T follicular helper cell (primary cell): ENCODE measurements at places on chromosomes 16 and 17.

GRCh38 chr17:45696442-45696841 is 87.7 kb upstream of the CRHR1 start:
- DNase-seq, result no peak

DNA sequence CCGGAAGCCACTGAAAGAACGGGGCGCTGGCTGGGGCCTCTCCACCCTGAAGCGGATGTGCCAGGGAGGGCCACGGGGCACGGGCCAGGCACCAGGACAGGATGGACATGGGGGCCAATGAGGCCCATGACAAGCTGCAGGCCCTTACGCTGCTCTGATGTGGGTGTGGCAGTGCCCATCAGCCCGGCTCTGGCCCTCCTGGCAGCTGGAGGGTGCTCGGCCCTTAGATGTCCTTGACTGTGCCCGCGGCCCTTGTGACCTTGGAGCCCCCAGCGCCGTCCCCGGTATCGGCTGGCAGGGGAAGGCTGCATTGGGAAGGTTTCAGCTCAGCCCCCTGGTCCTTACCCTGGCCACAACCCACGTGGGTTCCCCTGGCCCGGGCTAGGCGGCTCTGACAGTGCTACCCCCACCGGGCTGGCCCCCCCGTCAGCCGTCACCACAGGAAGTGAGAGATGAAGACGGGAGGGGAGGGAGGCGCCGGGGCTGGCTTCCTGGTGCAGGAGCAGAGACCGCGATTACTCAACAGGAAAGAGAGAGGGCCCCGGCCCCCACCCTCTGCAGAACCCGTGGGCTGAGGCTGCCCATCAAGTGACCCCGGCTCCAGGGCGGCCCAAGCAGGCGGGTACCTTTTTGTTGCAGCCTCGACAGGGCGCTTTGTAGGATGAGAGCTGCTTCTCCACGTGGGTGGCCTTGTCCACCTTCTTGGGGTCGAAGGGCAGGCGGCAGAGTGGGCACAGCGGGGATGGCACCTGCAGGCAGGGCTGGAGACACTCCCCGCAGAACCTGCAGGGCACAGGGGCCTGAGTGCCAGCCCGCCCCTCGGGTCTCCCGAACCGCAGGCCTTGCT is 5.3 kb downstream of the RNF166 start:
- peak; percentile 95 for DNase-seq

DNA sequence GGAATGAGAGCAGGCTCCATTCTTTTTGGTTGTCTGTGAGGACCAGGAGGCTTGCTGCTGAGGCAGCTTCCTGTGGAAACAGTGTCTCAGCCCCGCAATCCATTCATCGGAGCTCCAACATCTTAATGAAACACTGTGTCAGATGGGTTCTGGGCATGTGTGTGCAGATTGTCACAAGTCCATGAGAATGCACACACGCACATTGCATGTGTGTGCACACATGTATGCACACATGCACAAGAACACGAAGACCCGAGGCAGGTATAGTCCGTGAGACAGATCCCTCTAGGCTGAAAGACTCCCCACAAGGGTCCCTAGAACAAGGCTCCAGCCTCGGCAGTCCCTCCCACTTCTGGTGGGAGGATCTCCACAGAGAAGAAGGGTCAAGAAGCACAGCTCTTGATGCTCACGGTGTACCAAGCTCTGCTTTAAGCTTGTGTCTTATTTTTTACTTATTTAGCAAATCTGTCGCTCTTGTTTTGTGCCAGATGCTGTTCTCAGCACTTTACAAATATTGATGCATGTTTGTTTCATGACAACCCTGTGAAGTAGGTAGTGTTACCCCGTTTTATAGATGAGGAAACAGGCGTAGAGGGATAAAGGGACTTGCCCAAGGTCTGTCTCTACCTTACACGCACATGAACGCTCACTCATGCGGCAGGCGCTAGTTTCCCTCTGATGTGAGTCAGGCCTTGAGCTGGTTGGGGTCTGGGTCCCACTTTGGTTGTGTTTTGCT is 213.1 kb downstream of the SEC14L1 start:
- no peak for DNase-seq

- DNase-seq, result peak; percentile 44
Observed at GRCh38 chr17:75601057-75601987, 13.7 kb downstream of the MYO15B start.

DNA sequence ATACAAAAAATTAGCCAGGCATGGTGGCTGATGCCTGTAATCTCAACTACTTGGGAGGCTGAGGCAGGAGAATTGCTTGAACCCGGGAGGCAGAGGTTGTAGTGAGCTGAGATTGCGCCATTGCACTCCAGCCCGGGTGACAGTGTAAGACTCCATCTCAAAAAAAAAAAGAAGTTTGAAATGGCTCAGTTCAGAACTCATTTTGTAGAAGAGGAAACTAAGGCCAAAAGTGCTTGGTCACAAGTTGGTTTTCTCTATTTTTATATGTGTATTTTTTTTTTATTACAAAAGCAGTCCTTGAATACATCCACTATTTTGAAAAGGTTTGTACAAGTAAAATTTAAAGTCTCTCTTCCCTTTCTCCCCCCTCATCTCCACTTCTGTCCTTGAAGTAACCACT is 5.5 kb downstream of the TAC4 start:
- no peak for DNase-seq

DNA sequence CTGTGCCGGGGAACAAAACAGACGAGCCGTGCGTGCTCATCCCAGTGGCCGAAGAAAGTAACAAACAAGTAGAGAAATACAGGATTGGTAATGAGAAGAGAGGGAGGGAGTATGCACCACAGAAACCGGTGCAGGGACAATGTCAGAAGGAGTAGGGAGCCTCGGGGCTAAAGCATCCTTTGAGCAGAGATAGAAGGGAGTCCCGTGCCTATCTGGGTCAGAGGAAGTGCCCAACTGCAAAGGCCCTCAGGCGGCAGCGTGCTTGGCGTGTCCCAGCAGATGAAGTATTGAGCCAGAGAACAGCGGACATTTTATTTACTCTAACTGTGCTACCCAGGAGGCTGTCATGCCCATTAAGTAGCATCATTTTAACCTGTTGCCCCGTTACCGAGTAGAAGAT is 114.9 kb upstream of the CACNG5 start:
- DNase-seq, result no peak

DNA sequence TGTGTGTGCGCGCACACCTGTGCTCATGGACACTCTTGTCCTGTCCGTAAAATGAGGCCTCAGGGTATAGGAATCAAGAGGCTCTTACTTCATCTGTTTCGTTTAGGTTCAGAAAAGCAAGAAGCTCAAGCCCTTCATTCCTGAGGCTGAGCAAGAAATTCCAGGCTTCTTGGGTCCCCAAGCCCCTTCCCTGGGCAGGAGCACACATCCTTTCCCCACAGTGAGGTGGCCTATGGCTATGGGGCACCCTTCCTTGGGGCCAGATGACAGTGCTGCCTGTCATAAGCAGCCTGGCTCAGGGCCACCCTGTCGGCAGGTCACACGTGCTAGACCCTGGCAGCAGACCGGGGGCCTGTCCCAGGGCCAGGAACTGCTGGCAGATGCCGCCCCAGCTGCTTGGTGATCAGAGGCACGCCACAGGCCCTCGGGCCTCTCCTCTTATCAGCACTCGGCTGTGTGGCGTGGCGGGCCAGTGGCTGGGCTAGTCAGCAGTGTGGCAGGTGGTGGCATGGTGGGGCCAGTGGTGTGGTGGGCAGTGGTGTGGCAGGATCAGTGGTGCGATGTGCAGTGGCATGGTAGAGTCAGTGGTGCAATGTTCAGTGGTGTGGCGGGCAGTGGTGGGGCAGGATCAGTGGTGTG is 50.2 kb downstream of the NKD1 start:
- DNase-seq, result no peak

DNA sequence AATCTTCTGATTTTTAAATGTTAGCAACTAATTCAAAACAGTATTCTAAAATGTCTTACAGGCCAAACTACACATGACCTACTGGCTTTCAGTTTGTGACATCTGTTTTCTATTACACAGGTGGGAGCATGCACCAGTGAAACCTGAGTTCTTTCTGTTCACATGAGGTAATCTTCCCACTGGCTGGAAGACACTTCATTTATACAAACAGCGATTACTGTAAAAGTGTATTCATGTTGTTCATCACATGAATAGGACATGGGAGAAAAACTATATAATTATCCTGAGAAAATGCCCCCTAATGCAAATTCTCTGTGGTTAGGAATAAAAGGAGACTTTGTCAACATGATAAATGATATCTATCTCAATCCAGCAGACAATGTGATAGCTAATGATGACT is 11.1 kb upstream of the PIK3R5 start:
- DNase-seq, result no peak

DNA sequence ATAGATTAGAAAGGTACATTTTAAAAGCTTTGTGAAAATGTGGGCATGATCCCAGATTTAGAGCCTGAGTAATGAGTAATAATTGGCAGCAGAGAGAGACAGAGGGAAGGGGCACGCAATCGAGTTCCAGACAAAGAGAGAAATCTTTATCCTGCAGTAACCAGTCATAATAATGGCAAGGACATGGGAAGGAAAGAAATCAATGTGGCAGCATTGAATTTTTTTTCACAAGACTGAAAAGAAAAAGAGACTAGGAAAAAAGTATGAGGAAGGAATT is 790.8 kb upstream of the SOX9 start:
- no peak for DNase-seq

DNA sequence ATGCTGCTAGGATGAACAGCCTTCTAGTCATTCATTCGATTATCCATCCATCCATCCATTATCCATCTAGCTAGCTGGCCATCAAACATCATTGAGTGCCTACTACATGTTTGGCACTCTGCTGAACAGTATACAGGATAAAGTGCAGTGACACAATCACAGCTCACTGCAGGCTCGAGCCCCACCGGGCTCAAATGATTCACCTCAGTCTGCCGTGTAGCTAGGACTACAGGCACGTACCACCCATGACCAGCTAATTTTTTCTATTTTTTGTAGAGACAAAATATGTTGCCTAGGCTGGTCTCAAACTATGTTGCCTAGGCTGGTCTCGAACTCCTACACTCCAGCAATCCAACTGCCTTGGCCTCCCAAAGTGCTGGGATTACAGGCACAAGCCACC is 50.0 kb downstream of the SSH2 start:
- DNase-seq, result no peak

GRCh38 chr17:56149266-56150036 is 3.8 kb upstream of the ANKFN1 start:
- no peak for DNase-seq

DNA sequence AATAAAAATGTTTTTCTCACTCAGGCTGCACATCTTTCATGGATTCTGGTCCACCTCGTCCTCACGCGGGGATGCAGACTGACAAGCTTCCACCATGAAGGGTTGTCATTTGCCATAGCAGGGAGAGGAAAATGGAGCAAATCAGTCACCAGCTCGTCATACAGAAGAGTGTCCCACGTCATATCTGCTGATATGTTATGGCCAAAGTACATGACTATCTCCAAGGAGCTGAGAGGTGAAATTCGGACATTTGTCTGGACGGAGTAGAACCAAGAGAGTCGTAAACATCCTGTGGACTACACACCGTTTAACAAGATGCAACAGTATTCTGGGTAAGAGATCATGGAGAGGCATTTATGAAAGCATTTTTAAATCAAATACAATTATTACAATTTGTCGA is 75.3 kb upstream of the MYOCD start:
- DNase-seq, result no peak

DNA sequence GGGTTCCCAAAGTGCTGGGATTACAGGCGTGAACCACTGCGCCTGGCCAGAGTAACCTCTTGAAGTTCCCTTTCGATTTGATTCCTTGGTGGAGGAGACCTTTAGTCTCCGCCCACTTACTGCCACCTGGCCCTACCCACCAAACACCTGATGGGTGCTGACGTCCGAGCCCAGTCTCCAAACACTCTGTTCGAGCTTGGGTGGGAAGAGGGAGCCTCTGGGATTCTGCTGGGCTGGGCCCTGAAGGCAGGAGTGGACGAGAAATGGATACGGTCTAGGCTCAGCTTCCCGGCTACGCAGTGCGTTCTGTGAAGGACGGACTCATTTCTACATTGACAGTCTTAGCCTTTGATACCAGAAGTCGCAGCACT is 870 bp upstream of the ITGA3 start:
- no peak for DNase-seq

DNA sequence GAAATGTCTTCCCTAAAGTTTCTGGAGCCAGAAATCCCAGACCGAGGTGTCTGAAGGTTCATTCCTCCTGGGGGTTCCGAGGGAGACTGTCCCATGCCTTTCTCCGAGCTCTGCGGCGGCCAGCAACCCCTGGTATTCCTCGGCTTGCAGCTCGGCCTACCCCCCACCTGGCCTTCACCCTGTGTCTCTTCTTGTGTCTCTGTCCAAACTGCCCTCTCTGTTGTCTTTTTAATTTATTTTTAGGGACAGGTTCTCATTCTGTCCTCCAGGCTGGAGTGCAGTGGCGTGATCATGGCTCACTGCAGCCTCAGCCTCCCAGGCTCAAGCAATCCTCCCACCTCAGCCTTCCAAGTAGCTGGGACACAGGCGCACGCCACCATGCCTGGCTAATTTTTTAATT is 211.7 kb downstream of the SEC14L1 start:
- no peak for DNase-seq

GRCh38 chr17:65261152-65261551 is 124.0 kb downstream of the RGS9 start:
- no peak for DNase-seq

DNA sequence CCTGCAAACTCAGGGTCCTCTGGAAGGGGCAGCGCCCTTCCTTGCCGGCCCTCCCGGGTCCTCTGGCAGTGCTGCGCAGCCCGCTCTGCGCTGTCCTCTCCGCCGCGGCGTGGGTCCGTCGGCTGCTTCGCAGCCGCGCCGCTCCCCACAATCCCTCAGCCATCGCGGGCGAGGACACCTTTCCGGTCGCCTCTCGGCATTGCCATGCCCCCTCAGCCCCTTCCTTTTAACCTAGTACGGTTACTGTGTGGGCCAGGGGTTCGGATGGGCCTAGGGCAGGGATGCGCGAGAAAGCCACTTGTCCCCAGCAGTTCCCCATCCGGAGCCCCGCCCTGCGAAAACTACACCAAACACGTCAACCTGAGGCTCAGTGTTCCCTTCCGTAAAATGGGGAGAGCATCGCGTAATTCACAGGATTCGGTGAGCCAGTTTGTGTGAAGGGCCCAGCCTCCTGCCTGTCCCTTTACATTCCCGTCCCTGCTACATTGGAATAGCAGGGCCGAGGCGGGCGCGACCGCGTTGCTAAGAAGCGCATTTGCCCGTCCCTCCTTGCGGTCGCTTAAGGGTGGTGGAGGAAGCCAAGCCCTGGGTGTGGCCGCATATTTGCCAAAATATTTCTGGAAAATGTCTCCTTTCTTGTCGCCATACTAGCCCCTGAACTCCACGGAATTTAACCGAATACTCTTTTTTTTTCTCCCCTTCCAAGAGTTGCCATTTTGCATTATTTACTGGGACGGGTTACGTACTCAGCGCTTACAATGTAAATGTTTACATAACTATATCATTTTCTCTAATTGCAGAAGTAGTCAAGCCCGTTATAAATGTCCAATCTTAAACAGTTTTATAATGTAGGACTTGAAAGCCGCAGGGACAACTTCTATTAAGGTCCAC is 13.2 kb downstream of the COPZ2 start:
- DNase-seq, result no peak

GRCh38 chr17:76672270-76672851 is 28.8 kb upstream of the ST6GALNAC1 start:
- no peak for DNase-seq

DNA sequence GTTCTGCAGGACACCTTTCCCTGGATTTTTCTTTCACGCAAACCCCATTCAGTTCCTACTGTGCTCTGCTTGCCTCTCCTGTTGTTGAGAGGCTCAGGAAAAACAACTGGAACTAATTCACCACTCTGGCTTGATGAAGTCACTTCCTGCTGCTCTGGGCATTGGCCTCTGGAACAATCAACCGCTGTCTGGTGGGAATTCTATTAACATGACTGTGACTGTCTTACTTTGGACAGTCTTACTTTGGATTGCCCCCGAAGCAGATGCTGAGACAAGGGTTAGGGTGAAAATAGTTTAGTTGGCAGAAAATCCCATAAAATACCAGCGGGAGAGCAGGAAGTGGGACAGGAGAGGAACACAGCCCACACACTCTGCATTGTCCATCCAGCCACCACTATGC is 90.0 kb upstream of the HSBP1 start:
- no peak for DNase-seq
